ENCODE measurements at places on chromosomes 4 and X.

DNA sequence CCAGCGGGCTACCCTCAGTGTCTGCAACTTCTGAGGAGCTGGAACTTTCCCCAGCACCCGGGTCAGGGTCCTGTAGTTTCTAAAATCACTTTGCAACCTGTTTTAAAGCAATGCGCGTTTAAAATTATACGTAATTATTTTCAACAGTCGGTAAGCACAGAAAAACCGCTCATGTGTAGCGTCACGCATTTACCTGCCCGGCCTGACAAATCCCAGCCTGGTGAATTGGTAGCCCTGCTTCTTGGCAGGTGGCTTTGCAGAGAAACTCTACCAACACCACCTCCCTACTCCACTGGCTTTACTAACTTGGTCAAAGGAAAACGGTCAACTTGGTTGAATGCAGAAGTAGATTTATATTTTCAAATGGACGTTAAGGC, 640 bp downstream of the BANK1 start:
- DNase-seq = no peak

- no peak for DNase-seq
Measured at GRCh38 chr4:119873132-119873531, 193.5 kb downstream of the MAD2L1 start.

DNA sequence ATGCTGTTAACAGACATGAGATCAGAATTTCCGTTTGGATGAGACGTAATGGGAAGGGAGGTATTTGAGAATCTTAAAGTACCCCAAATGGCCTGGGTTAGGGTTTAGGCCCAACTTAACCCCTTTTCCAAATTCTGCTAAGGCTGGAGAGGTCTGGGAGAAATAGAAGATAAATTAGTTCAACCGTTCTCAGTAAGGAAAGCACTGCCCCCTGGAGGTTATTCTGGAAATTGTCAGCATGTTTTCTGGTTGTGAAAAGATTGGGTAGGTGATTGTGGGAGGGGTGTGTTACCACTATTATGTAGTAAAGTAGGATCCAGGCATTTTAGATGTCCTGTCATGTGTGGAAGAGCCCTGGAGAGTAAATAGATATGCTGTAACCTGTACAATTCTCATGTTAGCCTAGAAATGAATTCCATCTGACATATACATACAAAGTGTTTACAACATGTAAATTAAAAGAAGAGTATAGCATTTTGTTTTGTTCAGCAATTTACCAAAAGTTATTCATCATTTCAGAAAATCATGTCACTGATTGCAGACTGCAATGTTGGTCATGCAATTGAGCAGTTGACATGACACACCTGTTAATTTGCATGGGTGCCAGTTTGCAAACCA, 26.8 kb upstream of the GRXCR1 start:
- DNase-seq = peak; percentile 34

- no peak for DNase-seq
Measured at GRCh38 chr4:7359400-7360062, 75.2 kb downstream of the PSAPL1 start.

DNA sequence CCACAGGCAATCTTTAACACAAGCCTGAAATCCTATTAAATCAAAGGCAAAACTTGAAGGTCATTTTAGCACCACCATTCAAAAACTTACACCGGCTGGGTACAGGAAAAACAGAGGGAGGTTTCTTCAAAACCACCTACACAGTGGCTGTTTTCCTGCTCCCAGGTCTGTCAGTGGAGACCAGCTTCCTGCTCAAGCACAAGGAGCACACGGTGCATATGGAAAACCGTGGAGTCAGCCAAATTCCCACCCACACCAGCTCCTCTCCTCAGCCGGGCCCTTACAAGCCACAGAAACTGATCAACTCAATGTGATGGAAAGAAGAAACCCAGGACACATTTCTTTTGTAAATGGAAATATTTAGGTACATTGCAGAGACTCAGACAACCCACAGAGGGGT, 14.3 kb upstream of the FAM241A start:
- no peak for DNase-seq

DNA sequence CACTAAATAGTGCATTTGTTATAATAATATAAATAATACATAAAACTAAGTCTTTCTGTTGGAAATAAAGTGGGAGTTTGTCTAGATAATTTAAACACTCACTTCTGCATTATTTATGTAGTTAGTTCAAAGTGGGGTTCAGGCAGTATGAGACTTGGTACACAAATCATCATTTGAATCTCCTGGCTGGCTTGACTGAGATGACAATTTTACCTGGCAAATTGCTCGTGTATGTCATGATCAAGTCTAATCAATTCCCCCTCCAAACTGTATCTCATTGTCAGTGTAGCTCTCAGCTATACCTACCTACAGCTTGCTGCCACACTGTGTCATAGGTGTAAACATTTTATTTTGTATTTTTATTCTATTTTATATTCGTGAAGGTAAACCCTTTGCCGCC, 563.4 kb upstream of the TENM3 start:
- no peak for DNase-seq

- DNase-seq = no peak
Measured at GRCh38 chr4:69875576-69875975, 15.6 kb upstream of the SULT1E1 start.

DNA sequence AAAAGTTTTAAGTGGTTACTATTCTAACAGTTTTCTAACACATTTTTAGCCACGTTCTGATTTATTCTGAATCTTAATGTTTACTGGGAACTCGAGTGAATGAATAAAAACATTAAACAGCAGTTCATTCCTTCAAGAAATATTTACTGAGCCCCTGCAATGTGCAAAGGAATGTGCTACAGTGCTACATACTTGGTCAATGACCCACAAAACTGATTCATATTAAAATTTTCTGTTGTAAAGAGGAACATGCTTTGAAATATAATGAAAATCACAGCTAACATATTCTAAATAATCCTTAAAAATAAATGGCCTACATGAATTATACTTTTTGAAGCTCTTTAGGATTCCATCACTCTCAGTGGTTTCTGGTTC, 78.7 kb downstream of the ARAP2 start:
- no peak for DNase-seq

DNA sequence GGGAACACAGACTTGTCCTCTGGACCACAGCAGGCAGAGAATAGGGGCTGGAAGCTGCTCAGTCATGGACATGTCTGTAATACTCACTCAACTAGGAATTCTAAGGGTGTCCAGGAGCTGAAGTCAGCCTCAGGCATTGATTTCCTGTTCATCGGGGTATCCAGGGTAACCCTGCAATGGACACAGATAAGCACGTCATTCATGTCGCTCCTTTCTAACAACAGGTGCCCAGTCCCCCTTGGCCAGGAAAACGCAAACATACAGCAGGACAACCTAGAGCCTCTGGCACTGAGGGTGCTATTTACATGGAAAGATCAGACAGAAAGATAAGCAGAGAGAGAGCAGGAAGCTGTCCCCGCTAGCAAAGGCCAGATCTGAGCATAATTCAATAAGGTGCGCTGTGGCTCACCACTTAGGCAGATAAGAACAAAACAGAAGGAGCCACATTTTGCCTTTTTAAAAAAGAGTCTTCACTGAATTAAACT, 21.3 kb downstream of the QDPR start:
- DNase-seq = no peak

- no peak for DNase-seq
Measured at GRCh38 chr4:158938220-158939044, 164.4 kb upstream of the RAPGEF2 start.

DNA sequence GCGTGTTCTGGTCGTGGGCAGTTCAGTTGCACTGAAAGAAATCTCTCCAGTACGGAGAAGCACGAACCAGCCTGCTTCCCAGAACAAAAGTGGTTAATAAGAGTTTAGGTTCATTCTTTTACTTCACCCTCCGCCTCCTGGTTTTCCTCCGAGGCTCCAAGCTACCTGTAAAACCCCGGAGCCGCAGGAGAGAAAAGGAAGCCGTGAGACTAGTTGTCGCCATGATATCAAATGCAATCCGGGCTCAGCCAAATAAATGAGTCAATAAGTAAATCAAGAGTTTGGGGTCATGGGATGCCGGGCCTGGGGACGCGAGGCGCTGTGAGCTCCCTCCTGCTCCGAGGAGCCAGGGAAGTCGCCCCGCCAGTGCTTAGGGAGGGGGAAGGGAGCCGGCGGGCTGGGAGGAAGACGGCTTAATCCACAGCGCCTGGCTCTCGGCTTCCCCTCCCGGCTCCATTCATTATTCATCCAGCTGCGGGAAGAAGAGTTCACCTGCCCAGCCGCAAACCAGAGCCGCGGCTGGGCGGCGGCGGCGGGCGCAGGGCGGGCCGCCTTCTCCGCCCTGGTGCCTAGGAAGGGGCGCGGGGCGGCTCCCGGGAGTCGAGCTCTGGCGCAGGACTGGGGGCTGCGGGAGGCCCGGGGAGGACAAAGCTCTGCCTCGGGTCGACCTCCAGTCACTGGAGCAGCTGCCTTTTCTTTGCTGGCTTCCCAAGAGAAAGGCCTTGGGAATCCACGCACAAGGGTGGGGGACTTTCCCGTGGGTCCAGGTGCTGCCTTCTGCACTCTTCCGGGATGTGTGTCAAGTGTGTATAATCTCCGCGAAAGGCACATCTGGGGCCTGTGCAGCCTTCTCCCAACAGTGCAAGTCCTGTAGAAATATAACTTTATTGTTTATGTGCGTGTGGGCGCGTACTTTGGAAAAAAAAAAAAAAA, 1.7 kb downstream of the FRAS1 start:
- no peak for DNase-seq

DNA sequence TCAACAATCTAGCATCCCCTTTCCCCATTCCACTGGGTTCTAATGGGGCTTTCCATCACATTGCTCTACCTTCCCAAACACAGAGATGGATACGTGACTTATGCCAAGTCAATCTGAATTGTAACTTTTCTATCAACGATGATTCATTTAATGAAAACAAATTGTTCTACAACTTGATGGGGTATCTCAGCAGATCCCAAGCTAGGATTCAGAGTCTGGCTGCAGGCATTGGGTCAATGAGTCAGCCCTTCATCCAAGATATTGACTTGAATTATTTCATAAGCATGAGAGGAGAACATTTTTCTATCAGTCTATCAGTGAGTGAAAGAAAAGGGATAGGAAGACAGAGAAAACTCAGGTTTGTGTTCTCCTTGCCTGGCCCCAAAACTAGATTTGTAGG, 15.0 kb upstream of the HPGDS start:
- no peak for DNase-seq

GRCh38 chr4:162149644-162150043, 14.2 kb downstream of the FSTL5 start:
- no peak for DNase-seq

DNA sequence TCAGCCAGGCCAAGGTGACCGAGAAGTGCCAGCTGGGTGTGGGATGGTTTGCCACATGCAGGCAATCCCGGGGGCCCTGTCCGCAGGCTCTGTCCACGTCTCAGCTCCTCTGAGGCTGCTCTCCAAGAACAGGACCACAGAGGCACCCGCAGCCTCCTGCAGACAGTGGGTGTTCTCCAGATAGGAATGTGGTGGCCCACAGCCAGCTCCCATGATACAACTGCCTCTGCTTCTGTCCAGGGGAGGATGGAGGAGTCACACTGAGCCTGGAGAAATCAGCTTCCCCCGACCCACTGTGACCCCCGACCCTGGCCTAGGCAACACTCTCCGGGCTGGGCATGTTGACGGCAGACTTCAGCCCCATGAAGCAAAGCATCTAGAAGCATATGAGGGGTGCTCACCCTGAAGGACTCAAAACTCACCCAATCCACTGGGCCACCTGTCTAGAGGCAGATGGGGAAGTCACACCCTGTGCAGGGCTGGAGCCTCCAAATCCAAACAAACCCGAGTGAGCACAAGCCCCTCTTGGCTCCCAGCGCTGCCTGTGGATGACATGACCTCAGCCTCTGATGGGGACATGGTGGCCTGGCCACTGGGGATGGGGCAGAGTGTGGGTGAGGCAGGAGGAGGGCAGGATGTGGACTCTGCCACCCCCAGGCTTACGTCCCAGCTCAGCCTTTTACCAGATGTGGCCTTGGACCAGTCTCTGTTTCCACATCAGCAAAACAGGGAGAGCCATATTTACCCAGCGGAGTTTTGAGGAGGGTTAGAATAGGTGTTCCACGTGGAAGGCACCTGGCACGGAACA, 102.3 kb downstream of the PSAPL1 start:
- no peak for DNase-seq

DNA sequence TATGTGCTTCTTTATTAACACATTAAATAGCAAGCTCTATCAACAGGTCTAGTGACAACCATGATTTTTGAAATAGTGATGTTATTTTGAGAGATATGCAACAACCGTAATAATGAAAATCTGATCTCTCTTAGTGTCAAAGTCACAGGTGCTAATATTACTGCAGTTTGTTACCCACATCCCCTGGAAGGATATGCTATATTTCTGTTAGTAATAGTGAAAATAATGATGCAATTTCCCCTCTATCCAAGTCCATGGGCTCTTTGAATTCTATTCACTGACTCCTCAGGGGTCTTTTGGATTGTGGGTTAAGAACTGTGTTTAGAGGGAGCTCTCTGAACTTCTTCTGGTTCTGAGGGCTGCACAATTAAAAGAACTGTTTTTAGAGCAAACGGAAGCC, 3.0 kb upstream of the HSD17B10 start:
- no peak for DNase-seq

DNA sequence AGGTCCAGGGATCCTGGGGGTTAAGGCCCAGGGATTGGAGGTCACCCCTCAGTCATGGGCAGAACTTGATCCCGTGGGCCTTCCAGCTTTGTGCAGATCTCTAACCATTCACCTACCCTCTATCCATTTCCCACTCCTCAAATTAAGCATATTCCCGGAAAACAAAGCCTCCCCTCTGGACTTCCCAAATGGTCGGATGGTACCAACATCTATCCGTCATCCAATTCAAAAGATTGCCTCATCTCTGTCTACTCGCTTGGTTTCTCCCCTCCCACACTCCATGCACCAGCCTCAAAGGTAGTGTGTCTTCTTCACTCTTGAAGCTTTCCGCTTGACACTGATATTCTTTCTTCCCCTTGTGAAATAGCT, 473 bp upstream of the BCLAF3 start:
- no peak for DNase-seq

- no peak for DNase-seq
Measured at GRCh38 chr4:21554066-21554465, 394.5 kb downstream of the KCNIP4 start.

DNA sequence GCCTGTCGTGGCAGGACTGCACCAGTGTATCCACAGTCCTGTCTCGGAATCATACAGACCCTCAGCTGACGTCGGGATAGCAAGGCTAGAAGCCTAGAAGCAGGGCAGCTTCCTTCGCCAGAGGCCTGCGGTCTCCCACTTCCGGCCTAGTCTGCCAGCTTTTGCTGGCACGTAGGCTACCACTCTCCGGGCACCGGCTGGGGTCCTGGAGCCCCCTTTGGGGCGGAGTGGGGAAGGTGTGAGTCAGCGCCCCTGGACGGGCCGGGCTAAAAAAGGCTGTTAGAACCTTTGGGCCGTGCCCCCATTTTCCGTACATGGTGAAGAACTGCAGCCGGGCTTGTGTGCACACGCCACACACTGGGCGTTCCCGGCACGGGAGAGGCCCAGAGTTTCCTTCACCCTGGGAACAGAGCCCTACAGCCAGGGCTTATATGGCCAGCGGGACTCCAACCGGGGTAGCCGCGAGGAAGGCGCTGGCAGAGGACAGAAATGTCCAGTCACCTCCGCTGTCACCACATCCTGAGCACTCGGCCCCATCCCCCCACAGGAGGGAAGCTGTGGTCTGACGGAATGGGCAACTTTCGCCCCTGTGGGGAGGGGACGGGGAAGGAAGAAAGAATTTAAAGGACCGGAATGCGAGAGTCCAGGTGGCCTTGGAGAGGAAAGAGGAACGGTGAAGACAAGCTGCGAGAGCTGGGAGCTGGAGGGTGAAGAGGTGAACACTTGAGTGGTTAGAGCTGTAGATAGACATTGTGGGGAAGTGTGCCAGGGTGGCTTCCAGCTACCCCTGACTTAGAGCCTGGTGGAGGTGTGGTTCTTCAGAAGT, 4.6 kb downstream of the MAGIX start:
- DNase-seq = peak; percentile 56

- no peak for DNase-seq
Measured at GRCh38 chrX:149682031-149682430, 29.8 kb upstream of the MAGEA11 start.
